ENCODE measurements at places on chromosomes 16 and 17.

DNA sequence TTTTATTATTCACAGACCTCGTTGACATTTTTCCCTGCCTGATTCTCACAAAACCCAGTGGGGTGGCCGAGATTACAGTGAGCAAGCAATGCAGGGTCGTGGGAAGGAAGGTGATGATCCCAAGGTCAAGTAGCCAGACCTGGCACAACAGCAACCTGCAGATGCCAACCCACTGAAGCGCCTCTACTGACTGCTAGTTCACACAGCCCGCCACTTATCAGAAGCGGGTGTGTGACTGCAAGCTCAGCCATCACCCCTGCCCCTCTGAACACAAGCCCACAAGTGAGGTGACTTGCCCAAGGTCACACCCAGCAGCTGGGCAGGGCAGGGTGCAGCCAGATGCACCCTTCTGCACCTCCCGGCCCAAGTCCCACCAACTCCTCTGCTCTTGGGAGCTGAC is 7.1 kb downstream of the TFAP4 start:
- DNase-seq = no peak

DNA sequence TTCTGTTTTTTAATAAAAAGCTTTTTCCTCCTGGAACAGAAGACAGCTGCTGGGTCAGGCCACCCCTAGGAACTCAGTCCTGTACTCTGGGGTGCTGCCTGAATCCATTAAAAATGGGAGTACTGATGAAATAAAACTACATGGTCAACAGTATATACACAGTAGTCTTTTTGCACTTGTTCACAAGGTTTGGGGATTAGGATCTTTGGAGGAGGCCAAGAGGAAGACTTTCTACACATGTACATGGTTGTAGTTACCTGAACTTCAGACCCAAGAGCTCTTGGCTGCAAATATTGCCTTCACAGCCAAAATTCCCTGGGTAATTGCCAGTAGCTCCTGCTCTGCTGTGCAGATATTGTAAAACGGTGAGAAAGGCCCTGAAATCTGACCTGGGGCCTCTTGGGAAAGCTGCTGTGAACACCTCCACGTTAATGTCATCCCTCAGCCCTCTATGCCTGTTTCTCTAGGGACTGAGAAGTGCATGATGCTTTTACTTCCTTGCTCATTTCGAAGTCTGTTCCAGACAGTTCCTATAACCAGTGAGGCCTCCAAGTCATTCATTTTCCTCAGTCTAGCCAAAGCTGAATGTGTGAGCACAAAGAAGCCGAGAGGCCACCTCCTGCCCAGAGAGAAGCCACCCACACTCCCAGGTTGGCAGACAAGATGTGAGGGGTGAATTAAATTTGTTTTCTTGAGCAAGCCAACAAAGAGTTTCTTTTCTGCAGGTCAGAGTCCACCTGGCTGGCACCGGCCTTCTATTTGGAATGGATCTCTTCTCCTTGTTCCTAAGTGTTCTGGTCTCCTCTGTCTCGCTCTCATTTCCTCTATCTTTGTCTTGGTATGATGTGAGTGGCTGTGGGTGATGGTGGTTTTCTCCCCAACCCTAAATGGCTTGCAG is 15.9 kb downstream of the ANKRD40 start:
- no peak for DNase-seq

GRCh38 chr17:34586346-34586846 is 7.0 kb downstream of the TMEM132E start:
- DNase-seq = no peak

DNA sequence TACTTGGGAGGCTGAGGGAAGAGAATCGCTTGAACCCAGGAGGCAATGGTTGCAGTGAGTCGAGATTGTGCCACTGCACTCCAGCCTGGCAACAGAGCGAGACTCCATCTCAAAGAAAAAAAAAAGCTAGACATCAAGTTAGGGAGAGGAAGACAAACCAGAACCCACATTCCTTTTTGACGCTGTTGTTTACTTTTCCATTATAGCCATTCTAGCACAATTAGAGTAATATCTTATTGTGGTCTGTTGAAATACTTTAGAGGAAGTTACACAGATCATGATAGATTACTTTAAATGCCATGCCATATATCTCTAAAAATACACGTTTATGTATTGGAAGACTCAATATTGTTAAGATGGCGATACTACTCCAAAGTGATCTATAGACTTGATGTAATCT is 16.5 kb upstream of the ABCC1 start:
- no peak for DNase-seq

DNA sequence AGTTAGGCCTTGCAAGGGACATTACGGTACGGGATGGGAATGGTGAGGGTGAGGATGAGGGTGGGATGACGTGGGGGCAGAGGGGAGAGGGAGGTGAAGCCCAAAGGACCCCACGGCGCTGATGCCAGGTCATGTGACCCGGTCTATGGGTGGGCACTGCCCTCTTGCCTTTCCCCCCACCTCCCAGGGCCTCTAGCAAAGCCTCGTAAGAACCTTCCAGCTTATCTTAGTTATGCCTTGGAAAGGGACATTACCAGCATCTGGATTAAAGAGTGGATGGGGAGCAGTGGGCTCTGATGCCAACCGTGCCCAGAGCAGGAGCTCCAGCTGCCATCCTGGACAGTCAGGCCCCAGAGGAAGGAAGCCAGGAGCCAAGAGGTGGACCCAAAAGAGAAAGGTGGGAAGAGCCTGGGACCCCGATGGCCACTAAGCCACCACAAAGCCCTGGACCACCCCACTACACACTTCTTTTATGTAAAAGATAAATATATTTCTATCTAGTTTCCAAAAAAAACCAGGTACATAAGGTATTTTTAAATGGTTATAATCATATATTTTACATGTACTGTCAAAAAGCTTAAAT is 40.9 kb downstream of the TK2 start:
- DNase-seq = no peak

GRCh38 chr17:77815127-77815905 is 143.2 kb upstream of the TNRC6C start:
- DNase-seq = no peak

- DNase-seq = no peak
These were observed 218.1 kb upstream of the KCNJ16 start for GRCh38 chr17:69856946-69857345.

DNA sequence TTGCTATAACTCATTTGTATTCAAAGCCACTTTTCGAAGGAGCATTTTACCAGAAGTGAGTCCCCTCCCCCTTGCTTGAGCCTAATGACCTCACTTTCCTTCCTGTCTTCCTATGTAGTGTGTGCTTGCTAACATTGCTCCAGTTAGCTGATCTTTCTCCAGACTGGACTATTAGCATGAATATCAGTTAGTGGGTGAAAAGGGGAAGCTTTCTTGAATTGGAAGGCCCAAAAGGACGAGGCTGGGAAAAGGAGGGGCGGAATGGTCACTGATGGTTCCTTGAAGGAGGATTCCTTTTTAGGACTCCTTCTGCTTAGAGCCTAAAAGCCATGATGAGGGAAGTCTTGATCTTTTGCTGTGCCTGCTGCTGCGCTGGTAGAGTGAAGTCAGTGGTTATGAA is 11.9 kb downstream of the MAP3K3 start:
- DNase-seq = no peak

GRCh38 chr17:39244600-39245570 is 19.1 kb upstream of the STAC2 start:
- DNase-seq = peak; percentile 74

DNA sequence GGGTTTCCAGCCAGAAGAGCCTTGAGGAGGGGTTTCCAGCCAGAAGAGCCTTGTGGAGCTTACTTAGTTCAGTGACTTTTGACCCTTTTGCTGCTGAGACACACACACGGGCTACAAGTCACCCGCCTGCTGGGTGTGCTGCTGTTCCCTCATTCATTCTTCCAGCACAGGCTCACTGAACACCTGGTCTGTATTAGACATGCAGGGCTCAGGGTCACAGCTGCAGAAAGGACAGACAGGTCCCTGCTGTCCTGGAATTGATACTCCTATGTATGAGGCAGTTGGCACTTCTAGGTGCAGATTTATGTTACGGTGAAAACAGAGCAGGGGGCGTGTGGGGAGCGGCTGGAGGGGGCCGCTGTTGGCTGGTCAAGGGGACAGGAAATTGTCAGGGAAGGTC is 6.8 kb downstream of the CACNG4 start:
- DNase-seq = no peak

DNA sequence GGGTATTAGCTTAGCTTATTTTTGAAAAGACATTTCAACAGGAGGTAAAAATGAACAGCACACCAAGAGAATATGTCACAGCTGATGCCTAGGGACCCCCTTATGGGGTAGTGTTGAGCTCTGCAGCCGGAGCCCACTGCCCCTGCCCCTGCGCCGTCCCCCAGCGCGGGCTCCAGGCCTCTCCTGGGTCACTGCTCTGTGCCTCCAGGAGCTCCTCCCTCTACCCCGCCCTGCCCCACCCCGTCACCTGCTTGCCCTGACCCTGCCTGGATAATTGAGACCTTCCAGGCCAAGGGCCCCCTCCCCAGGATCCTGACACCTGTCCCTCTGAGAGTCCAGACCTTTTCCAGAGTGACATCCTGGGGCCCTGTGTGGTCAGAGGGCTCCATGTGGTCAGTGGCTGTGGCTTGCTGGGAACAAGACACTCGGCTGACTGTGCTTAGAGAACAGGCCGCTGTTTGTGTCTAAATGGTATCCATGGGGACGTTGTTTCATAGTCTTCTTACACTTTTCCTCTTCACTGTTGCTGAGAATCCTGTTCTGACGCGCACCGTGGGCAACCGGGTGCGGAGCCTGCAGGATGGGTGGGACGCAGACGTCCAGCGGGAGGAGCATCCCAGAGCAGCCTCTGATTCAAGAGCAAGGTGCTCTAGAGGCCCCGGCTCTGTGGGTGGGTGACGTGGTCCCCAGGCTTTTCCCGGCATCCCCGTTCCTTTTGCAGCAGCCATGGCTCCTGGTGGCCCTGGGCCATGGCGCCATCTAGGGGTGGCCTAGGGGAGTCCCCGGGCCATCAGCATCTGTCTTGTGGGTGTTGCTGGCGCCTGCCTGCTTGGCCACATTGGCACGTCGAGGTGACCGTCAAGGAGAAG is 20.0 kb upstream of the WFIKKN1 start:
- DNase-seq = no peak

- DNase-seq = no peak
These were observed 36.8 kb downstream of the WDR45B start for GRCh38 chr17:82611140-82612058.

GRCh38 chr16:67563708-67564468 is 1.6 kb downstream of the CTCF start:
- DNase-seq = no peak

- DNase-seq = peak; percentile 74
These were observed 15.7 kb downstream of the CAVIN1 start for GRCh38 chr17:42407289-42407836.

- no peak for DNase-seq
These were observed 26.4 kb upstream of the RPL38 start for GRCh38 chr17:74177018-74177450.

All from SW 1271 (cell line).